ENCODE measurements at places on chromosomes 1 and 21.

- no peak for DNase-seq
These were observed 1211.1 kb downstream of the NCAM2 start for GRCh38 chr21:22209304-22209700.

DNA sequence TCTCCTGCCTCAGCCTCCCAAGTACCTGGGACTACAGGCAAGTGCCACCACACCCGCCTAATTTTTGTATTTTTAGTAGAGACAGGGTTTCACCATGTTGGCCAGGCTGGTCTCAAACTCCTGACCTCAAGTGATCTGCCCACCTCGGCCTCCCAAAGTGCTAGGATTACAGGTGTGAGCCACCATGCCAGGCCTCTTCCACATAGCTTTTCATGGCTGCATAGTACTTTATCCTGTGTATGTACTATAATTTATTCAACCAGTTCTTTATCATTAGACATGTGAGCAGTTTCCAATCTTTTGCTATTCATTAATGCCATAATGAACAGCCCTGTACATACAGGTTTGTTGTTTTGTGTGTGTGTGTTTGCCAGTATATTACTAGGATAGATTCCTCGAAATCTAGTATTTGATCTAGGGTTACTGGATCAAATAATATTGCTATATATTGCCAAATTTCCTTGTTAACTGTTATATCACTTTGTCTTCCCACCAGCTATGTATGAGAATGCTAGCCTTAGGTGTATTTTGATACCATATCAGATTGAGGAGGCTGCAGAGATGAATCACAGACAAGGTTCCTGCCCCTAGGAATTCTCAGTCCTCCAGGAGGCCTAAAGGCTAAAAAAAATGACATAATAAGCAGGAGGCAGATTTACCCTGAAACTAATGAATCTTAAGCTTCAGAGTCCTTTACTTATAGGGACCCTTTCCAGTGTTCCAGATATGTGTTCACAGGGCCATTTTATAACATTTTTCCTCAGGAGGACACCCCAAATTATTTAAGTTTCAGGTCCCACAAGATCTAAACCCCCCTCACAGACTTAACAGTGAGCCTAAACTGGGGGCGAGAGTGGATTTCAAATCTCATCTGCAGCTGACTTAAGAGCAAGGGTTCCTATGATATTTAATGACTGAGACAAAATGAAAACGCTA, 2.1 kb upstream of the PDIK1L start:
- no peak for DNase-seq

DNA sequence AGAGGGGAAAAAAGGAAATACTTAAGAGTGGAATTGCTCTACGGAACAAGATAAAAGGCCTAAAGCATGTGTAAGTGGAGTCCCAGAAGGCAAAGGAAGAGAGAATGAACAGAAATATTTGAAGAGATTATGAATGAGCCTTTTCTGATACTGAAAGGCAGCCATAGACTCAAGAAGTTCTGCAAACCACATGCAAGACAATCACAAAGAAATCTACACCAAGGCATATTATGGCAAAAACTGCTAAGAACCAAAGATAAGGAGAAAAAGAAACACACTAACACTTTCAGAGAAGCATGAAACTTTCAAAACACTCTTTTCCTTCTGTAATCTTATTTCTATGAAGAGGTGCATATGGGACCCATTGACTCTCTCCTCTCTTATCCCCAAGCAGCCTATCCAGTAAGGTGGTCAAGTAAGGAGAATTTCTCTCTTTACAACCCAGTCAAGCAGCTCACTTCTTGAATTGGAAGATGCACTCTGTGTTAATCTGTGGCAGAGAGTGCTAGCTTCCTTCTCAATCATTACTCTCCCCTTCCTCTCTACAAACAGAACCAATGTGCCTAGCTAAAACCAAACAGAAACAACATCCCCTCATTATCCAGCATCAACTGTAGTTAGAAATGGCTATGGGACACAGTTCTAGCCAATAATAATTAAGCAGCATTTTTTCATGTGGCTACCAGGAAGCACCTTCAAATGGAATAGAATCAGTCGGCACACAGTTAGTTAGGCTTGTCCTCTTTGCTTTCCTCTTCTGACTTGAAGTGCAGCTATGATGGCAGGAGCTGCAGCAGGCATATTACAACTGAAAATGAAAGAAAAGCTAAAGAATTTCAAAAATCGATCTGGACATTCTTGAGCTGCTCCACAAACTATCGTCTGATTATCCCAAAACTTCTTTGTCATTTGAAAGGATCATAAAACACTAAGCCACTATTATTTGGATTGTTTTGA, 25.9 kb downstream of the KRTAP19-8 start:
- DNase-seq: no peak

DNA sequence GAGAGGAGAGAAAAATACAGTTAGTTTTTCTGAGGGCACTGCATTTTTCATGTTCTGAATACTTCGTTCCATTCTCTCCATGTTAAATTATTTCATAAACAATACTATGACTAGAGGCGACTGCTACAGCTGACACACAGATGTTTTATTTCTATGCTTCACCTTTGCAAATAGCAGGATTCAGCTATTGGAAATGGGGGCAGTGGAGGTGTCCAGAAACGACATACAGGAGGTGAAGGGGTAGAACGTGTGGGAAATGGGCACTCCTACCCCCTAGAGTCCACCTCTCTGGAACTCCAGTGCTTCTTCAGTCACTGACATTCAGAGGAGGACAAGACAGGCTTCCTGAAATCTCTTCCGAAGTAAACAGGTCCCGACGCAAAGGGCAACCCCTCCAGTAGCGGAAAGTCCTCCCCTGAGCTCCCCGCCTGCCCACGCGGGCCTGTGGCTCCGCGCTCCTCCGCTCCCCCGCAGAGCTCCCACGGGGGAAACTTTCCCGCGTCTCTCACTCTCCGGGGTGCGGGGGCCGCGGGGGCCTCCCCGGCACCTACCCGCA, 480 bp downstream of the DPYD start:
- DNase-seq: no peak

DNA sequence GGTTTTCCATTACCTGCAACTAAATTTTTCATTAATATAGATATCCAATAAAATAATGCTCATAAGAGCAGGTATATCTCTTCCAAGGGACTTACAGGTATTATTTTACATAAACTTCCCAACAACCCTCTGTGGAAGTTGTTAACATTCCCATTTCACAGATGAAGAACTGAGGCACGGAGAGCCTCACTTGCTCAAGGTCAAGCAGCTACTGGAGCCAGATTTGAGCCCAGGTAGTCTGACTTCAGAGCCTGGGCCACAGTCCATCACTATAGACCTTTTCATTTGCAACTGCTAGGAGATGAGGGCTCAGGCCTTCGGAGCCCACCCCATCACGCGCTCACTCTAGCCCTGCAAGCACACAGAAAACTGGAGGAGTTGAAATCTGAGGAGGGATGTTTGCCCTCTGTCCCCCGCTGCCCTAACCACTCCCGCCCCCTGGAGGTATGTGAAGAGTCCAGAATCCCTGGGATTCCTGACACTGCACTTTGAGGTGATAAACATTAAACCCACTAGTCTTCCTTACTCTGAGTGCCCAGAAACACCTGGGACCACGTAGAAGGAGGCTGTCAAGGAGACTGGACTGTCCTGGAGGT, 11.7 kb upstream of the ALPL start:
- DNase-seq: no peak

DNA sequence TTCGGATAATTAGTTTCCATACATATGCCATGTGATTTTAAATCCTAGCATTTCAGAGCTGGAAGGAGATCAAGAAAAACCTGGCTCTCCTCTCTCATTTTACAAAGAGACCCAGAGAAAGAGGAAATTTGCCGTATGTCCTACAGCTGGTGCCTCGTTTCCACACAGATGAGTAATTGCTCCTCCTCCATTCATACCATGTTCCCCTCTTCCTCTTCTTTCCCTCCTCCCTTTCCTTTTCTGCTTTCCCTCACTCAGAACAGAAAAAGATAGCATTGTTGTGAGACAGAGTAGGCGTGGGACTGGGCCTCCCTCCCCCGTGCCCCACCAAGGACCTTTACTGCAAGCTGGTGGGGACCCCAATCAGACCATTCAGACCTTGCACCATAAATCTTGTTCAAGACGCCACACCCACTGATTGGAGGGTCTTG, 13.7 kb upstream of the SLC44A3 start:
- no peak for DNase-seq

- DNase-seq: no peak
These were observed 18.9 kb downstream of the NPR1 start for GRCh38 chr1:153697191-153698019.

- DNase-seq: no peak
These were observed 74.9 kb downstream of the JAK1 start for GRCh38 chr1:64891448-64891825.

- no peak for DNase-seq
These were observed 7.1 kb upstream of the ADAM30 start for GRCh38 chr1:119903443-119903835.

- DNase-seq: no peak
These were observed 13.3 kb downstream of the SLC6A17 start for GRCh38 chr1:110163591-110163990.

- no peak for DNase-seq
These were observed at the start of gene CD244 for GRCh38 chr1:160862203-160863060. Gene CD244 (minus strand): TSS chr1:160862887. CDS start chr1:160862677, 210 bp downstream.

DNA sequence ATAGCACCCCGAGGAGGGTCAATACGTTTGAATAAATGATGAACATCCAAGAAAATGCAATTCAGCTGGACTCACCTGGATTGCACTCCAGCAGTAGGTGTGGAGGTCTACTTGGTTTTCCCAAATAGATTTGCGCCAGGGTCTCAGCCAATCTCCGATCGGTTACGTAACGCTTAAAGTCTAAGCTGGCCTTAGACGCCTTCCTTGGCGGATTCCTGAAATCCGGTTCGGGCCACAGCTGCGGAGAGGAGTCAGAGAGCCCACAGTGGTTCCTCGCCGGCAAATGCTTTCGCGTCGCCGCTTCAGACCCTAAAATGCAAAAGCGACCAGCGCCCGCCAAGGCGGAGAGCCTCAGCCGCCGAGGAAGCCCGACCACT, 322 bp downstream of the TFB2M start:
- no peak for DNase-seq

DNA sequence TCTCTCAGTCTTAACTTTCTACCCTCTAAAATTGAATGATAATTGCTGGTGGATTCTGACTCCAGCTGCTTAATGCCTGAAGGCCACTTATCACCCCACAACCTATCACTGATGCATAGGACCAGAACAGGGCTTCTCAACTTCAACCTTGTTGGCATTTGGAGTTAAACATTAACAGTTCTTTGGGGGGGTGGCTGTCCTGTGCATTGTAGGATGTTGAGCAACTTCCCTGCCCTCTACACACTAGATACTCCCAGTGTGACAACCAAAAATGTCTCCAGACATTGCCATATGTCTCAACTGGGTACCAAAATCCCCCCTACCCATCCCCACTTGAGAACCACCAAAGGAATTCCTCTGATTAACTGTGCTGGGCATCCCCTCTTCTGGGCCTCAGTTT, 275.4 kb upstream of the TMEM51 start:
- DNase-seq: no peak

GRCh38 chr1:27296773-27297291, 25.1 kb upstream of the TMEM222 start:
- no peak for DNase-seq

- DNase-seq: no peak
These were observed 21.0 kb upstream of the RAP1A start for GRCh38 chr1:111598544-111598943.

DNA sequence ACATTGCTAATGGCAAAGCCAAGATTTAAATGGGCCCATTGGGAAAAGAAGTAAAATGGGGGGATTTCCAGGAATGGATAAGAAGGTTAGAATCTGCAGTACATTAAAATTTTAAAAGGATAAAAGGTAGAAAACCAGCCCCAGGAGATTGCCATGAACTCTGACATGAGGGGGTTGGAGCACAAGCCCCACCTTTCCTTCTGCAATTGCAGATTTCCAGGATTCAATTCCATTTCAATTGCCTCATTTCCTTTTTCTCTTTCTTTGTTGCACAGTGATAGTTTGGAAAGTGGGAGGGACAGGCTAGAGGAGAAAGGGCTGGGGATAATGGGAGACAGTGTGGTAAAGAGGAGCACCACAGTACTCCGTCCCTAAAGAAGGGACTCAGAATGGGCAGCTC, 238.5 kb upstream of the RAB4A start:
- DNase-seq: no peak

- DNase-seq: no peak
These were observed 6.0 kb upstream of the CD2 start for GRCh38 chr1:116748272-116748671.

- peak; percentile 43 for DNase-seq
These were observed 171.0 kb downstream of the LRRC40 start for GRCh38 chr1:70034403-70034802.

DNA sequence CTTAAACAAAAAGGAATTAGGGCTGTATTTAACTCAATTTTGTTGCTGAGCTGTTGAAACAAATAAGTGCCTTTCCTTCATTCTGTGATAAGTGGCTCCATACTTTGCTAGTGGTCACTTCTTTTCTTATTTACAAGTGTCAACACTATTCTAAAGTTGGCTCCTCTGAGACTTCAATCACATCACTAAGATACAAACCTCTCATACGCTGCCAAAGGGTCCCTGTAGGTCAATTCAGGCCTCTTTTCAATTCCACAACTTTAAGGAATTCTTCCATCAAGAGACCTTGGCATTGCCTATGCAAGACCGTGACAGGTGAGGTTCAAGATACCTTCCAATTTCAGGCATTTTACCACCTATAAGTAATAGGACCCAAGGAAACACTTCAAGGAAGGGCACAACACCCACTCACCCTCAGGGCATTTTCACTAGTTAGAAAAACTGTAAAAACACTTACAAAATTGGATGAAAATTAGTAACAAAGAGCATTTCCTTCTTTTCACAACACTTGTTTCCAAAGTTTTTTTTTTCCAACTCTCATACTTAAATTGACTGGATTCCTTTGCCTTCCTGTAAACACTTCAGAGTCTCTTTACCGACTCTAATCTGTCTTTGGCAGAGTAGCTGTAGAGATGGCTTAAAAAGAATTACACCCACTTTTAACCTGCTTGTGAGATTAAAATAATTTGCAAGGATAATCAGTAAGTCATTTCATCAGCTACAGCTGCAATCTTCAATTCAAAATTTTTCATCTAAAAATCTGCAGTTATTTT, 24.5 kb downstream of the SERBP1 start:
- DNase-seq: no peak

DNA sequence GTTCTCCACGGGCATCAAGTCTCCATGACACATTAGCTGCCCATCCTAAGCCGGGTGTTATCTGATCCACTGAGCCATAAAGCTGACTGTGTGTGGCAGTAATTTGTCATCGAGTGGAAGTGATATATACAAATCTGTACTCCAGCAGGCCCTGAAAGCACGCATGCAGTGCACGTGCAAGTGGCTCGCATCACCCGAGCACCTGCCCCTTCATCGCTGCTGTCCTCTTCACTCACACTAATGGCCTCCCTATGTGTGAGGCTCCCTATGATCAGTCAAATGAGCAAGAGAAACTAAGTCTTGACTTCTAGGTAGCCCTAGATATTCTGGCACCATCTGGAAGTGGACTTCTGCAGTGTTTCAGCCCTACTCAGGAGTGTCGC, 248.6 kb downstream of the MATN1 start:
- no peak for DNase-seq

Data from NCI-H1436 treated with DMSO at 0.1 percent for 48 hours (cell line).